Activated naive CD4-positive, alpha-beta T cell treated with anti-CD3 and anti-CD28 coated beads, Interleukin-2, amount 50 U/mL, for 72 hours (primary cell): ENCODE measurements at places on chromosomes 3 and 15.
A peak's percentile ranks its signal among the peaks of the same experiment; 100 is the strongest.

- DNase-seq = no peak
These were observed 29.4 kb upstream of the GUCA1C start for GRCh38 chr3:108983051-108983450.

GRCh38 chr15:58793862-58794261 is 22.8 kb downstream of the MINDY2 start:
- no peak for DNase-seq

- DNase-seq = no peak
These were observed 86.3 kb upstream of the XCR1 start for GRCh38 chr3:46113608-46114007.

DNA sequence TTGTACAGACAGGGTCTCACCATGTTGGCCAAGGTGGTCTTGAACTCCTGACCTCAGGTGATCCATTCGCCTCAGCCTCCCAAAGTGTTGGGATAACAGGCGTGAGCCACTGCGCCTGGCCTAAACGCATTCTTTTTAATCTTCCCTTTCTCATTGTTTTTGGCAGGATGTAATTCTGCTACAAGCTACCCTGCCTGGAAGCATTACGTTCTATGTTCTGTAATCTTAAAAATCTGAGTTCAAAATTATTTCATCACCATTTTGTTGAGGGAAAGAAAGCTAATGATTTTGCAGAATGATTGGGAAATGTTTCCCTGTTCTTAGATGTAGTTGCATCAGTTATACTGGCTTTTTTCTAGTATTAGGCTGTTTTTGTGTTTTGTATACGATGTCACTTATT is 71.5 kb downstream of the RGMA start:
- no peak for DNase-seq

DNA sequence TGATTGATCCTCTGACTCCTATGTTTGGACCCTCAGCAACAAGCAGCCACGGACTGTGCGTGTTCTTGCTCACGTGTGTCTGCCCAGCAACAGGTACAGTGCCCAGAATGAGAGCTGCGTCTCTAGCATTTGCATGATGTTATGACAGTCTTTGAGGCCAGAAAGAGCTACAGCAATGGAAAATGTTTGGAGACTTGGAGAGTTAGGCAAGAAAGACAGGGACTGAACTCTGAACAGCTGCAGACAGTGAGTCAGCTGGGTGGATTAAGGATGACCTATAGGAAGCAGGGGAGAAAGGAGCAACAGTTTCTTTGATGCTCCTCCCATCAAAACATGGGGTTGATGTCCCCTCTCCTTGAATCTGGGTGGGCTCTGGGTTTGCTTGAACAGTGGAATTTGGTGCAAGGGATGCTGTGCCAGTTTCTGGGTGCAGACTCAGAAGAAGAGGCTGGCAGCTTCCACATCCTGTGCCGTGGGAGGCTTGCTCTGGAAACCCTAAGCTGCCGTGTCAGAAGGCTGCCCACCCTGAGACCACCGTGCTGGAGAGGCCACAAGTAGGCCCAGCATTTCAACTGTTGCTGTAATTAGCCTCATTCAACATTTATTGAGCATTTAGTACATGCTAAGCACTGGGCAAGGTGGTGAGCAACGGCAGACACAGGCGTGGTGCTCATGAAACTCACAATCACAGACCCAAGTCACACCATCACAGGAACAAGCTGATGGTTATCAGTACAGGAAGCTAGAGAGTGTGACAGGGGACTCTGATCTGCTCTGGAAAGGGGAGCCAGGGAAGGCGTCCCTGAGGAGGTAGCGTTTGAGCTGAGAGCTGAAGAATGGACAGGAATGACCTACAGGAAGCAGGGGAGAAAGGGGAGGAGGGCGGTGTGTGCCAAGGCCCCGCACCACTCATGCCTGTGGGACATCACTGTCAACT is 21.7 kb downstream of the CCR9 start:
- no peak for DNase-seq

DNA sequence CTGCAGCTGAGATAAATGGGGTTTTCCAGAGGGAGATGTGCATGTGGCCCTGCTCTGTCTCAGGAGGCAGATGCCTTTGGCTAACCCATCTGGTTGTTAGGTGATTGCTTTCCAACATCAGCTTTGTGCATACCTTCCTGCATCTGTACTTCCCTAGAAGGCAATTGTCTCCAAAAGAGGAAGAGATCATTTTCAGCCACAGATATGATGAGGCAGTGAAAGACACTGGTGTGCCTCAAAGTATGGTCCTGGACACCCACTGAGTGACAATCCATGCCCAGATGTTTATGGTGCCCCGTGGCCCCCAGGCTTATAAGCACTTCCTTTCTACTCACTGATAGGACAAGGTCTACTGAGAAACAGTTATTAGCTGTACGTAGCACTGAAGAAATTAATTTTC is 117.5 kb upstream of the NR2F2 start:
- no peak for DNase-seq

DNA sequence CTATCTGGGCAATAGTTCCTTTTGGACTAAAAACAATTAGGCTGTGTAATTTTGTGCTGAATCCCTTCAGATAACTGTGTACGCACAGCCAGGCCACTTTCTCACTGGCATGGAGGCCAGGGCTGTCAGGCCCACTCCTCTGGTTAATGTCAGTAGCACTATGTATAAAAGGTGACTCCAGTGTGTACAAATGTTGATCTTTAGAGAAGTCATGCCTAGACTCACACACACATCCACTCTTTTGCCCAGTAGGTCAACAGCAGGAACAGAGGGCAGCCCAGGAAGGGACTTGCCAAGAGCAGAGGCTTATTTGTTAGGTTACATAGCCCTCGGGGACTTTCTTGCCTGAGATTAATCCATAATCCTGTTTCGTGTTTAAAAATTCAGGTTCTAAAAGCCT is 416.6 kb upstream of the WNT5A start:
- DNase-seq = no peak

DNA sequence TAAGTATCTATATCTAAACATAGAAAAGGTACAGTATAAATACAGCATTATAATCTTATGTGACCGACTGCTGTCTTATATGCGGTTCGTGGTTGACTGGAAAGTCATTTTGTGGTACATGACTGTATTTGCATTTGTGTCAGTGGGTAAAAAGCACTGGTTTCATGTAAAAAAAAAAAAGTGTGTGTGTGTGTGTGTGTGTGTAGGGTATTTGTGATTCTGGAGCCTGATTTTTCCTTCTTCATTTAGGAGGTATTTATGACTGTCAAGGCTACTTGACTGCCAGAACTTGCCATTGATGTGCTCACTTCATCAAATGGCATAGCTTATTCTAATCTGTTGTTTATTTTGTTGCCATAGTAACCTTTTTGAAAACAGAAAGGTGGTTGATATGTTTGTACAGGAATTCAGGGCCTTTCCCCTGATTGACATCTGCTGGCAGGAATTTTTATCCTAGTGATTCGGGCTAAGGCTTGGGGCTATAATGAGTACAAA is 63.2 kb downstream of the AKAP13 start:
- peak; percentile 27 for DNase-seq
